ENCODE measurements at places on chromosomes 6 and 20. TPM values are rescaled to one million over a fixed set of nuclear protein-coding genes. Genes with fewer than 3 reads are reported as not detected.

DNA sequence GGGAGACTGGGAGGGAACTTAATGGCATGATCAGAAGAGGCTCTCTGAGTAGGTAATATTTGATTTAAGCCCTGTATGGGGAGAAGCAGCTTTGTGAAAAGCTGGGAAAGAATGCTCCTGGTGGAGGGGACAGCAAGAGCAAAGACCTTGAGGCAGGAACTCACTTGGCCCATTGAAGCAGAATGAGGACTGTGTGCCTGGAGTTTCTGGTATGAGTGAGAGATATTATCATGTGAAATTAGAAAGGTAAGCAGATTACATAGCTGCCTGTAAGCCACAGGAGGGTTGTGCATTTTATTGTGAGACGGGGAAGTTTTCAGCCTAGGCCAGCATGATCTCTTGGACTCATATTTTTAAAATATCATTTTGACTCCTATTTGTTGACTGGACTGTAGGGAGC, 502.1 kb downstream of the DHX35 start:
- DNase-seq, result no peak

- DNase-seq, result no peak
Measured at GRCh38 chr20:47221036-47221625, 135.4 kb downstream of the ZMYND8 start.

GRCh38 chr20:32216179-32217142, 8.8 kb downstream of the POFUT1 start:
- DNase-seq, result no peak

DNA sequence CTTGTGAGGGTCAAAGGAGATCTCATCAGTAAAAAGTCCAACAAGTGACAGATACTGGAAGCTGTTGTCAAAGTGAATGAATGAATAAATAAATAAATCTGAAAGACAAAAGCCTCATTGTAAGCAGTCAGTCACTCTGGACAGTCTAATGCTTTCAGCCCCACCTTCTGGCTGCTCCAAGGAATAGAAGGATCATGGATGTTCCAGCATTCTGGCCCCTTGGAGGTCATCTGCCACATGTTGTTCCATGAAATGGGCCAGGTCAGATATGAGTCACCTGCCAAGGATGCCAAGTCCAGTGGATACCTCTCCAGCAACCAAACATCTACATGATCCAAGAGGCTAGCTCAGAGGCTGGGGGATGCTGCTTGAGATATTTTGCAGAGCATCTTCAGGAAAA, 185.6 kb downstream of the BMP7 start:
- peak; percentile 33 for DNase-seq

The ANKRD66 gene
- total RNA-seq, result not detected

The EYS gene
- total RNA-seq, result under 0.01 TPM

GRCh38 chr6:145813285-145814034, 1.1 kb downstream of the FBXO30 start:
- DNase-seq, result peak; percentile 68

DNA sequence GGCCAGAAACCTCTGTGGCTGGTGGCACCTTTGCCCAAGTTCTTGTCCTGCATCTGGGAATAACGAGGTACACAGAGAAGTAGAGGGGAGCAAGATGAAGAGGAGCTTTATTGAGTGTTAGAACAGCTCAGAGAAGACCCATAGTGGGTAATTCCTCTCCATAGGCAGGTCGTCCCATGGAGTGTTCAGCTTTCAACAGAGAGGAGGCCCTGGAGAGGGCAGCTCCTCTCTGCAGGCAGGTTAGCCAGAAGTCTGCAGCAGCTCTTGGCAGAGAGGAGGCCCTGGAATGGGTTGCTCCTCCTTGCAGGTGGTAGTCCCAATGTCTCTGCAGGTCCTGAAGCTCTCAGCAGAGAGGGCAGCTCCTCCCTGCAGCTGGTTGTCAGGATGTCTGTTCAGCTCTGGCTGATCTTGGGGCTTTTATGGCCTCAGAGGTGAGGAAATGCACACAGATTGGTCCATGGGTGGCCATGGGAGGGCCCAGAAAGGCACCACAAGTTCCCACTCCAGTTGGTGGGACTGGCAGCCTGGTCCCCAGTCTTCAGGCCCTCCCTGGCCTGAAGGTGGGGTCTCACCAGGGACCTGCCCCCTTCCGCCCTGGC, 89.0 kb downstream of the IPCEF1 start:
- no peak for DNase-seq

The MAS1 gene
- not detected for total RNA-seq

The TRIM40 gene
- not detected for total RNA-seq
